ENCODE measurements at places on chromosomes 2 and 18.

DNA sequence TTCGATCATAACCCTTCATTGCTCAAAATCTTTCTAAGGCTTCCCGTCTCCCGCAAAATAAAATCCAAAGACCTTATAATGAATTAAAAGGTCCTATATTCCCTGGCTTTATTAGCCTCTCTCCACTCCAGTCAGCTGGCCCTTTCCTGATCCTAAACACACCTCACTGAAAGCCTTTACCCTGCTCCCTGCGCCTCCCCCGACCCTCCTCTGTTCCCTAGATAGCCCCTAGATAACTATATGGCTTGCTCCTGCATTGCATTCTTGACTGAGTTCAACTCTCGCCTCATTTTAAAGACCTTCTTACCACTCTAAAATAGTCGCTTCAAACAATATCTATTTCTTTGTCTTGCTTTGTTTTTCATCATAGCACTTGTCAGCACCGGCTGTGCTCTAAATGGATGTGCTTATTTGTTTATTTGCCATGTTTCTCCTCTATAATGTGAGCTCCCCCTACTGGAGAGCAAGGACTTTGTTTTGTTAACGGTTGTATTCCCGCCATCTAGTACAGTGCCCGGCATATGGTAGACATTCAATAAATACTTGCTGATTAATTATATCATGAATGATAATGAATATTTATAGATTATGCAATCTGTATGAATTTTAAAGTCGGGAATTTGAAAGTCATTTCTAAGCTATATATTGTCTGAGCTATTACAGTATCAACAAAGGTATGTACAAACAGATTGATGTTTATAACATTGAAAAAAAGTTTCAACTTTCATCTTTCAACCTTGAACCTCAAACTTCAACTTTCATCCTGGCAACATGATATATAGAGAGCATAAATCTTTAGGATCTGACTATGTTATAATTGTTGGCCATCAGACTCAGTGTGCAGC, 32.4 kb upstream of the VIT start:
- peak; percentile 20 for DNase-seq

DNA sequence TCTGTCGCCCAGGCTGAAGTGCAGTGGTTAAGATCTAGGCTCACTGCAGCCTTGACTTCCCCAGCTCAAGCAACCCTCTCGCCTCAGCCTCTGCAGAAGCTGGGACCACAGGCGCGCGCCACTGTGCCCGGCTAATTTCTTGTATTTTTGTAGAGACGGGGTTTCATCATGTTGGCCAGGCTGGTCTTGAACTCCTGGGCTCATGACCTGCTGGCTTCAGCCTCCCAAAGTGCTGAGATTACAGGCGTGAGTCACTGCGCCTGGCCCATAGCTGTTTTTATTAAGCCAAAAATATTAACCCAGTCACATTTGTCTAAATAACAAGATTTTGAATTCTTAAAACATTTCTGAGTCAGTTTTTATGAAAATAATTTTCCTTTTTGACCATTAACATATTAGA, 6.3 kb upstream of the SFT2D3 start:
- DNase-seq = no peak

DNA sequence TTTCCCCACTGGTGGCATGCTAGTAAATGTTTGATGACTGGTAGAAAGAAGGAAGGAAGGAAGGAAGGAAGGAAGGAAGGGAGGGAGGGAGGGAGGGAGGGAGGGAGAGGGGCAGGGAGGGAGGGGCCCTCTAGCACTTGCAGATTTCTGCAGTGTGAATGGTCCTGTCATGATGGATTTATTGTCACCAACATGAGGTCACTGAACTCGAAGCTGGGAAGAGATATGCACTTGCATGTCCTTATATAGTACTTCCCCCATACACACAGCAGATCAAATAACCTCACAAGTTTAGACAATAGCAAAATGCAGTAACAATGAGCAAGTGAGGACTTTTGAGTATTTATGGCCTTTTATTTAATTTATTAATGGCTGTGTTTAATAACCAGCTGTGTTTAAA, 44.5 kb upstream of the CXCR4 start:
- no peak for DNase-seq

DNA sequence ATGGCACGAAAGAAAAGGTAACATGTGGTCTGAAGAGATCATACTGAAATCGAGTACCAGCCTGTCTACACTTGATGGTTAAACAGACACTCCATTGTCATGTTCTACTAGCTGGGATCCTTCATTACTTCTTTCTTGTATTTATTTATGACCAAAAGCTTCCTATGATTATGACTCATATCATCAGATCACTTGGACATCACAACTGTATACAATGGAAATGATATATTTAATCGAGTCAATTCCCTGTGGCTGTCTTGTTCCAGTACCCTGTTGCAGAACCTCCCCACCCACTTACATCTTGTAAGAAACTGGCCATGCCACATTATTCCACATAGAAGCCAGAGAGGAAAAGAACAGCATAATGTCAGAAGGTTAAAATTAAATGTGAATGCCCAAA, 358.9 kb downstream of the ZEB2 start:
- no peak for DNase-seq

DNA sequence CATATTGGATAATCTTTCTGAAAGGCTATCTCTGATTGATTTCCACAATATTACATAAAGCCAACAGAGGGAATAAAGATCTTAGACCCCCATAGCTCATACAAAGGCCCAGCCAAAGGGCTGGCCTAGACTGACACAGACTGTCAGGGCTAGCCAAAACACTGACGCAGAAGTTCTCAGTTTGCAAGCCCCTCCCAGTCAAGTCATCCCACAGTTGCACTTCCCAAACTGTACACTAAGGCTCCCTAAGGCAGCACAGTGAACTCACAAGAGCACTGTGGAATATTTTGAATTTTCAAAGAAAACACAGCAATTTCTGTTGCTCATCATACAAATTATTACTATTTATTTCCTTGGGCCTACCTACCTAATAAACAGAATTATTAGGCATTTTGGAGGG, 244.9 kb downstream of the SP3 start:
- no peak for DNase-seq

DNA sequence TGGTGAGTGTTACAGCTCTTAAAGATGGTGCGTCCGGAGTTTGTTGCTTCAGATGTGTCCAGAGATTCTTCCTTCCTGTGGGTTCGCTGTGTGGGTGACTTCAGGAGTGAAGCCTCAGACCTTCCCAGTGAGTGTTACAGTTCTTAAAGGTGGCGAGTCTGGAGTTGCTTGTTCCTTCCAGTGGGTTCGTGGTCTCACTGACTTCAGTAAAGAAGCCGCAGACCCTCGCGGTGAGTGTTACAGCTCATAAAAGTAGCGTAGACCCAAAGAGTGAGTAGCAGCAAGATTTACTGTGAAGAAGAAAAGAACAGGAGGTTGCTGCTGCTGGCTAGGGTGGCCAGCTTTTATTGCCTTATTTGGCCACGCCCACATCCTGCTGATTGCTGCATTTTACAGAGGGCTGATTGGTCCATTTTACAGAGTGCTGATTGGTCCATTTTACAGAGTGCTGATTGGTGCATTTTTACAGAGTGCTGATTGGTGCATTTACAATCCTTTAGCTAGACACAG, 34.0 kb upstream of the SPTBN1 start:
- DNase-seq = no peak

DNA sequence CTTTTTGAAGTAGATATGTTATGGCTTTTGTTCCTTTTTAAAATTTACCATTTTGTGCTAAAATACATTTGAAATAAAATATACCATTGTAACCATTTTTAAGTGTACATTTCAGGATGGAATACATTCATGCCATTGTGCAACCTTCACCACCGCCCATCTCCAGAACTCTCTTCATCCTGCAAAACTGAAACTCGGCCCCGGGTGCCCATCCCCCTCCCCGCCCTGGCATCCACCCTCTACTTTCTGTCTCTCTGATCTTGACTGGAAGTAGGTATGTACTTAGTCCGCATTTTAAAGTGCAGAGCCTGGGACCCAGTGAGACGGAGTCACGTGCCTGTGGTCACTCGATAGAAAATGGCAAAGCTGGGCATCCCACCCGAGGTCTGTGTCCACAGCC, 45.6 kb downstream of the DIPK1C start:
- no peak for DNase-seq

GRCh38 chr18:24397131-24397693, 412 bp downstream of the OSBPL1A start:
- DNase-seq = peak; percentile 14

DNA sequence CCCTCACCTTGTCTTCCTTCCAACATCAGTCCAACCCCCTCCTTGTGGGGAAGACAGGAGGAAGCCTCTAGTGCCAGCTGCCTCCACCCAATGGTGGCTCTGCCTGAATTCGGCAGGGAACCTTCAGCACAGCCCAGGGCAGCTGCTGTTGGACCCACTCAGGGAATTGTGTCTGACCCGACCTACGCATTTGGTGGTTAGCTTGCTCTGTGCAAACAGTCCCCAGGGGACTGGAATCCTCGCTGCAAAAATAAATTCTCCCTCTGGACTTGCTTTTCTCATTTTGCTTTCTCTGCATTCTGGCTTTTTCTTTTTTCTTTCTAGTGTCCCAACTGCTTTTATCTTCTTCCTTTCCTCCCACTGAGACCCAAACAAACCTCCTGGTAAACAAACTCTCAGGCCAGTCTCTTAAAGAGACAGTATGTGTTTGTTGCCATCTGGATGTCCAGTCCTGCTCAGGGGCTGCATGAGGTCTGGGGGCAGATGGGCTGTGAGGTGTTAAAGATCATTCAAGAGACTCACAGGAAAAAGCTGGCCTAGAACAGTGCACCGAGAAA, 137.7 kb upstream of the HAAO start:
- DNase-seq = no peak

GRCh38 chr2:5020116-5020875, 671.9 kb upstream of the SOX11 start:
- DNase-seq = no peak

DNA sequence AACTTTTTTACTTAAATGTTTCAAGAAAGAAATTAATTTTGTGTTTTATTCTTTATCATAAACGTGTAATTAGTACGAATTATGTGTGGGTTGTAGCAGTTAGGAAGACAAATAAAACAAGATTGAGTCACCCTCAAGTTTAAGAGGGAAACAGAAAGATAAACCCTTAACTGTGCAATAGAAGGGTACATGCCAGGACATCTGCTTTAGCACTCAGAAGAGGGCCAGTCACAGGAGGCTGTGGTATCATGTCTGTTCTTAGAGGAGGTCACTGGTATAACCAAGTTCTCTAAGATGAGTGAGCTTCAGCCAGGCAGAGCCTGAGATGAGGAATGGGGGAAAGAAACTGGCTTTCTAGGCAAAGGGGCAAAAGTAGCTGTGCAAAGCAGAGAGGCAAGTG, 42.4 kb upstream of the GRHL1 start:
- no peak for DNase-seq

GRCh38 chr2:32671885-32672533, 44.2 kb downstream of the TTC27 start:
- no peak for DNase-seq

DNA sequence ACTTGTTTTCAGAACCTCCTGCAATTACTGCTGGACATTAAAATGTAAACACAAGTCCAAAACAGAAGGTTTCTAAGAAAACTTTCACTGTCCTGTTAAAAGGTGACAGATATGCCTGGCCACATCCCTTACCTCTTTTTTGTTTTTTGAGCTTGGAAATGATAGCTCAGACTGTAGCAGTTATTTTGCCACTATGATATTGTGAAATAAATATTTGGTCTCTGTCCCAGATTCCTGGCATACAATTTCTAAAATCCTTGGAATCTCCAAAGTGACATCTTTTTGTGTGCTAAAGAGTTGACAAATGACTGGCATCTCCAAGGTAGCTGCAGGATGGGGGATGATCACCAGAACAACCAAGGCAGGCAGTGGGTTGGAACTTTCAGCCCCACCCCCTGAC, 16.8 kb downstream of the TPGS2 start:
- DNase-seq = no peak

- DNase-seq = no peak
Measured at GRCh38 chr2:6312367-6312766, 553.3 kb downstream of the CMPK2 start.

DNA sequence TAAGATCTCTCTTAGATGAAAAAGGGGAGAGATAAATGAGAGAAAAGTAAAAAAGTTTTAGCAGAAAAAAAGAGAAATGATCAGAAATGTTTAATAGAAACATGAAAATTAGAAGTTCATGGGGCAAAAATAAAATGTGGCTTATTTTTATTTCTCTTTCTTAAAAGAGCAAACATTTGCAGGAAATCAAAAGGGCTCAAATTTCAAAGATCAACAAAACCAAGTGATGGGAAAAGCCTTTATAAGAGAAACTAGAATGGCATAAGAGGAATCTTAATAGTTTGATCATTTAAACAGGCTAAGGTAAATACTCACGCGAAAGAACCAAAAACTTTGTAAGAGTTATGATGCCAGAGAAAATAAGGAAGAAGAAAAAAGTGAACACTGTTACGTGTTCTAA, 23.3 kb upstream of the DAW1 start:
- no peak for DNase-seq

DNA sequence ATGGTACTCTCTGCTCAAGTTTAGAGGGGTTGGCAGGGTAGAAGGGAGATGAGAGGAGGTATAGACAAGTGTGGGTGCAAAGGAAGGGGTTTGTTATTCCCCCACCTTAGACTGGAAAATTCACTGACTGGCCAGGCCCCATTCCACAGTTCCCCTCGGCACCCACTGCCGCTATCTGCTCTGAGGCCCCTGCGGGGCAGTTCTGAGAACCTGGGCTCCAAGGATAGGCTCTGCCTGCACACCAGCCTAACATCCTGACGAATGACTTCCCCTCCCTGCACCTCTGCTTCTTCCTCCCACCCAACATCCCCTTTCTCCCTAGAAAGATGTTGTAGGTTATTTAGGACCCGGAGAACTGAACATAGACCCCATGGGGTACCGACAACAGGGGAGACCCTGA, 303.9 kb upstream of the HDAC4 start:
- no peak for DNase-seq

DNA sequence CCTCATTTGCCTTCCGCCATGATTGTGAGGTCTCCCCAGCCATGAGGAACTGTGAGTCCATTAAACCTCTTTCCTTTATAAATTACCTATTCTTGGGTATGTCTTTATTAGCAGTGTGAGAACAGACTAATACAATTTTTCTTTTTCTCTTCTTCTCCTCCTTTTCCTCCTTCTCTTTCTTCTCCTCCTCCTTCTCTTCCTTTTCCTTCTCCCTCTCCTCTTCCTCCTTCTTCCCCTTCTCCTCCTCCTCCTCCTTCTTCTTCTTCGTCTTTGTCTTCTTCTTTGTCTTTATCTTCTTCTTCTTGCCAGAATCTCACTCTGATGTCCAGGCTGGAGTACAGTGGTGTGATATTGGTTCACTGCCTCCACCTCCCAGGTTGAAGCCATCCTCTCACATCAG, 20.2 kb downstream of the SKA1 start:
- no peak for DNase-seq

Data from germinal center (tissue), 1 donor.